Activated CD8-positive, alpha-beta memory T cell treated with anti-CD3 and anti-CD28 coated beads for 4 hours (primary cell): ENCODE measurements at places on chromosomes 2 and 18.

DNA sequence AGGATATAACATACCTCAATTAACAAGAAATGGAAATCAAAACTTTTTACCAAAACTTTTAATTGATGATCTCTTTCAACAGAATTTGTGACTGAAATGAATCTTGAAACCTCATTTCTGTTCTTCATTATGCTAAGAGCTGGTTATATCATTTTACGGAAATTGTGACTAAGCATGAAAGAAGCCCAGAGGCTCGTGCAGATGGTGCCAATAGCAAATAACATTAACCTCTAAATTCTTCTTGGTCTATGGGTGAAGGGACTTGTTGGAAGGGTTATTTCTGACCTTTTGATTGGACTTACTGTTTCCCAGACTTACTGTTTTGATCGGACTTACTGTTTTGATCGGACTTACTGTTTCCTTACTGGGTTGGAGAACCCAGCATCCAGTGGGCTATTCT is 435.6 kb downstream of the TDRD15 start:
- no peak for DNase-seq

- no peak for DNase-seq
Measured at GRCh38 chr2:64054161-64054915, 35.1 kb upstream of the VPS54 start.

DNA sequence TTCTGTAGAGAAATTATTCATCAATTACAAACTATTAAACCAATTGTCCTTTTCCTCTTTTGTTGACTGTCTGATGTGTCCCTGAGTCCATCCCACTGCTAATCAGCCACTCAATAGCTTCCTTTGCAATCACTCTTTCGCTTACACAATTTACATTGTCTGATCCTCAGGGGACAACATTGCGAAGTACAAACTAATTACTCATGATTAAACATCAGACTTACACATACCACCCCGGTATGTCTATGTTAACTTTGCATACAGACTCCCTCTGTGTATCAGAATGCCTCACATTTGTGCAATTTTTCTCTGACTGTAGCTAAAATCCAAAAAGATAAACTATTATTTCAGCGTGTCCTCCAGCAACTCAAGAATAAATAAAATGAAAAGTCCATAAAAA is 264.4 kb upstream of the REV1 start:
- no peak for DNase-seq

DNA sequence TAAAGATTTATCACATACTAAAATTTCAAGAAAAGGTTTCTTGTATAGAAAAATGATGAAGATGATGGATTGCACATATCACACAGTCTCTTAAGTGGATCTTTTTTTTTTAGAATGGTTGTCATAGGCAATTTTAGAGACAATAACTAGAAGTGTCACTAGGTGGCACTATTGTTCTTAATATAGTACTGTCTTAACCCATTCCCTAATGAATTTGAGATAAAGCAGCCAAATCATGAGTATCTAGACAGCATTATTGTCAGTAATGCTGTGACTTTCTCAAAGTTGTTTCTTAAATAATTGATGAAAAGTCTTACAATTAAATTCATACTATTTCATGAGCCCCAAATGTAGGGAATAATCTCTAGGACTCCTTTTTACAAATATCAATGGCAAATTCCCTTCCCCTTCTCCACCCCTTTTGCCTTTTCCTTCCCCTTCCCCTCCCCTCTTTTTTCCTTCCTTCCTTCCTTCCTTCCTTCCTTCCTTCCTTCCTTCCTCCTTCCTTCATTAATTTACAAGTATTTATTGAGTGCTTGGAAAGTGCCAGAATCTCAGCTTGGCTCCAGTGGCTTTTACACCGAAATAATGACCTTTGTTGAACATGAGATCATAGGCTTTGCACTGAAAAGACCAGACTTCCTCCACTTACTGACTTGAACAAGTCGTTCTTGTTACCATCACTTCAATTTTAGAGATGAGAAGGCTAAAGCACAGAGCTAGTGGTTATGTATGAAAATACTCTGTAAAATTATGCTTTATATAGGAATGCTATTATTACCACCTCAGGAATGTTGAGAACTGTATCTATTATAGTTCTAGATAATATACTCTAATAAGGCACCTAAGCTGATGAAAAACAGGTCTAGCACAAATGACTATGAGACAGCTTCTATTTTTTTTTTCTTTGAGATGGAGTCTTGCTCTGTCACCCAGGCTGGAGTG is 19.8 kb downstream of the MYL12B start:
- no peak for DNase-seq

DNA sequence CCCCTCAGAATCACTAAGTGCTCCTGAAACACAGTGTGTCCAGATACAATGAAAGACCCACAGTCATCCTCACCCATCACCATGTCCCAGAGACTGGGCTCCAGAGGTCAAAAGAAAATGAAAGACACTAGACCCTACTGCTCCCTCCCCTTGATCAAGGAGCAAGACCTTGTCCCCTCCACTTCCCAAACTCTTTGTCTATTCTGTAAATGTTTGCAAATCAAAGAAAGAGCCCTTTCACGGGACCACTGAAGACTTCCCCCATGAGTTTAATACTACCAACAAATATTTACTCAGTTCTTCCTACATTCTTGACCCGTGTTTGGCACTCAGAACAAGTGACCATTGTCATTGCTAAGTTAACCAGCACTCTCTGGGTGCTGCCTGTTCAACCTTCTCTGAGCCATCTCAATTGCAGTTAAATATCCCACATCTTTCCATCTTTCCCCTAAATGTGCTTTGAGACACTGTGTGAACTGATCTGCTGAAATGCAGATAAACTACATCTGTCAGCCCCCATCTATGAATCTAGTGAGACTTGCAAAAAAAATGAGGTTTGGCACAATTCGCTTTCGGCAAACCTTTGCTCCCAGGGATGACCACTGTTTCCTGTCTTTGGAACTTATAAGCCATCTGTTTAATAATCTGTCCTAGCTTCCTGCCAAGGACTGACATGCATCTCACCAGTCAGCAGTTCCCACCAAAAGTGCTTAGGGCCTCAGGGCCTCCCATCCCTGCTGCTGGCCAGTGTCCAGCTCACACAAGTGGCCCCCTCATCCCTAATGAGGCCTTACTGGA is 170.3 kb downstream of the GFPT1 start:
- no peak for DNase-seq

GRCh38 chr2:236782938-236783337 is 213.3 kb downstream of the ACKR3 start:
- no peak for DNase-seq

DNA sequence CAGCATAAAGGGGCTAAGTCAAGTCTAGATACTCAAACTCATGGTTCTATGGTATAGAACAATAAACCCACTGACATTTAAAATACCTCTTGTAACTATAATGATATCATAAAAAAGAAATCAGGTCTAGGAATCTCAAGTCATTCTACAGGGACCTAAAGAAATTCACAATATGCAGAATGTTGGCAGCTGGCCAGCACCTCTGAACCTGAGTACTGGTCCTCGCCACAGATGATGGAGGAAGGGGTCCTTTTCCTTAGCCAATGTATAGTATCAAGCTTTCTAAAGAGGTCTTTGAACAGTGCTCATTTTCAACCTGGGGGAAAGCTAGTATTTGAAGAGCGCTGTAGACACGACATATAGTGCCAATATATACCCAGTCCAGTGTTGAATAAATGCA is 108.4 kb upstream of the ITGB6 start:
- DNase-seq: no peak

DNA sequence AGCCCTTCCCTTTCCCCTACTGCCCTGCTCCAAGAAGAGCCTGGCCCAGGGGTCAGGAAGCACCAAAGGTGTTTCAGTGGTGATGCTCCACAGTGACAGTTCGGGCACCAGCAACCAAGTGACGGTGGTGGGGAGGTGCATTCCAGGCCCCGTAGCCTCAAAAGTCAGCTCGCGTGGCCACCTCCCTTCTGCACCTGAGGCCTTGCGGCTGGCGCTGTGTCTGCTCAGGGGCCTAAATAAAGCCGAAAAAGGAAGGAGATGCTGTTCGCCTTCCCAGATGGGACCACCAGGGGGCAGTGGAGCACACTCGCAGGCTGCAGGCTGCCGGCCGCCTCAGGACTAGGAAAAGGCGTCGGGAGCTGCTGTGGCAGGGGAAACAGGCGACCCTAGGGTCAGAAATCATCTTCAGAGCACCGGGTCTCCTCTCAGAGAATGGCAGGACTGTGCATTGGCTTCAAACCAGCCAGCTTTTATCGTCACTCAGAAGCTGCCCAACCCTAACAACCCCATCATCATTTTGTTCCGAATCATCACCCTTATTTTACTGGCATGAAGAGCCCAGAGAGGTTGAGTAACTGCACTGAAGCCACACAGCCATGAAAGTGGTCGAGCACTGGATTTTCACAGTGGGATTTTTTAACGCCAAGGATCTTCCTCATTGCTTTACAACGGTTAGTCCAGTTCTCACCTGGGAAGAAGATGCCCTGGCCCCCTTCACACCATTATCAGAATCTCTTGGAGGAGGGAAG is 213.0 kb upstream of the CELF4 start:
- DNase-seq: no peak

DNA sequence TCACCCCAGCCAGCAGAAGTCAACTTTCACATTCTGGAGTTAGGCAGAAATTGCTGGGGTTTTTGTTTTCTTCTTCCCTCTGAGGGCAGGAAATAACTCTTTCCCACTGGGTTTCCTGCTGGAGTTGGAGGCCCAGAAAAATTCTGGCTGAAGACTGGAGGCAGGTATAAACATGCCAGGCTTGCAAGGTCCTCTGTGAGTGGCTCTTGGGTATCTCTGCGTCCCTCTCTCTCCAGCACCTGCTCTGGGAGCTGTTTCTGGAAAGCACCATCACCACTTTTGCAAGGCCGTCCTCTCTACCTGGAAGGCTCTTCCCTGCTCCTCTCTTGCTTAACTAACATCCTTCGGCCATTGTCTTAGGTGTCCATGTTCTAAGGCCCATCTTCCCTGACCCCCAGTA is 91.0 kb downstream of the MCFD2 start:
- DNase-seq: no peak

DNA sequence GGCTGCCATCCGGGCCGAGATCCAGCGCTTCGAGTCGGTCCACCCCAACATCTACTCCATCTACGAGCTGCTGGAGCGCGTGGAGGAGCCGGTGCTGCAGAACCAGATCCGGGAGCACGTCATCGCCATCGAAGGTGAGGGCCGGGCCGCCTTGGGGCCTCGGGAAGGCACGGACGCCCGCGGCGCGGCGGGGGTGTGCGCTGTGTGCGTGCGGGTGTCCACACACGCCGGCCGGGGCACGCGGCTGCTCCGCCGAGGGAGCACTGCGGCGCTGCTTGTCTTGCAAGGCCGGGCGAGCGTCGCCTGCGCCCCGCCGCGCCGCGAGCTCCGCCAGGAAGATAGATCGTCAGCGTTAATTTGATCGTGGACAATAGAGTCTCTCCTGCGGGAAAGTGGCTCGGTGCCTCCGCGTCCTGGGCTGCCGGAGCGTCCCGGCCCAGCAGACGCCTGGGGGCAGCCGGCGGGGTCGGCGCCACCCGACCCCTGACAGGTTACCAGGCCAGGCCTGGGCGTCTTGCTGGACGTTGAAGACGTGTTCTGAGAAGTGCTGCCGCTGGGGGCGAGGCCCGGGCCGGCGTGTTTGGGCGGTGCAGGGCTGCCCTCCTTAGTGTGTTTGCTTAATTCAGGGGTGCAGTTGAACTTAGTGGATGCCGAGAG is 1.0 kb downstream of the AGAP1 start:
- no peak for DNase-seq

- DNase-seq: no peak
Measured at GRCh38 chr2:165469417-165469816, at the start of gene CSRNP3. Gene CSRNP3 (plus strand): TSS chr2:165469698. CDS start chr2:165595066, 125,368 bp downstream.

DNA sequence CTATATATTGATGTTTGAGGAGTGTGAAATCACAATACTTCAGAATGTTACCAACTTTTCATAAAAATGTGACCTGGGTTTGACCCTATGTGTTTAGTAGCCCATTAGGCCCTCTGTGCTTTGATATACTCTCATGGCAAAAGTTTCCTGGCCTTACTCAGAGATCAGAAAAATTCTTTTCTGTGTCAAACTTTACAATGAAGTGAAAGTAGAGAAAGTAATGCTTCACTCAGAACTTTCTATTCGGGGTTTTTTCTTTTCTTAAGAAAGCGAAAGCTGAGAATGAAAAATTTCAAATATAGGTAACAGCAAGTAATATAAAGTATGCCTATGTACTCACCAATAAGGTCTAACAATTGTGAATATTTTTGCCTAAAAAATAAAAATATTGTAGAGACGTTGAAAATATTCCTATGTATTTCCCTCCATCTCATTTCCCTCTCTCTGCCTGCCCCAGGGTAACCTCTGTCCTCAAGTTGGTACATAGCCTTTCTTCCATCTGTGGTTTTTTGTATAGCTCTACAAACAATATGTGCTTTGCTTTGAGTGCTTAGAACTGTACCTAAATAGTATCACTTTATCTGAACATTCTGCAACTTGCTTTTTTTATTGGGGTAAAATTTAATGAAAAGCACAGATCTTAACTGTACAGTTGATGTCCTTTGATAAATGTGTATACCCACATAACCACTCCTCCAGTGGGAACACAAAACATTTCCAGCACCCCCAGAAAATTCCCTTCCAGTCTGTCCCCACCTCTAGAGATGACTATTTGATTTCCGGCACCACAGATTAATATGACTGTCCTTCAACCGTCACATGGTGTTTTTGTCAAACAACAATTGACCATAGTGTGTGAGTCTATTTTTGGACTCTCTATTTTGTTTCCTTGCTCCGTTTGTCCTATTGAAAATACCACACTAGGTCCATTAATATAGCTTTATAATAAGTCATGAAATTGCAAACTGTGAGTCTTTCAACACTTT is 10.3 kb upstream of the ACKR3 start:
- DNase-seq: no peak

GRCh38 chr18:24731981-24732380 is 271.5 kb downstream of the HRH4 start:
- DNase-seq: no peak

- no peak for DNase-seq
Measured at GRCh38 chr2:179812501-179812900, 48.9 kb downstream of the ZNF385B start.

- no peak for DNase-seq
Measured at GRCh38 chr2:217162533-217162932, 302.7 kb upstream of the TNP1 start.

- no peak for DNase-seq
Measured at GRCh38 chr2:201733544-201733943, 35.1 kb upstream of the MPP4 start.

DNA sequence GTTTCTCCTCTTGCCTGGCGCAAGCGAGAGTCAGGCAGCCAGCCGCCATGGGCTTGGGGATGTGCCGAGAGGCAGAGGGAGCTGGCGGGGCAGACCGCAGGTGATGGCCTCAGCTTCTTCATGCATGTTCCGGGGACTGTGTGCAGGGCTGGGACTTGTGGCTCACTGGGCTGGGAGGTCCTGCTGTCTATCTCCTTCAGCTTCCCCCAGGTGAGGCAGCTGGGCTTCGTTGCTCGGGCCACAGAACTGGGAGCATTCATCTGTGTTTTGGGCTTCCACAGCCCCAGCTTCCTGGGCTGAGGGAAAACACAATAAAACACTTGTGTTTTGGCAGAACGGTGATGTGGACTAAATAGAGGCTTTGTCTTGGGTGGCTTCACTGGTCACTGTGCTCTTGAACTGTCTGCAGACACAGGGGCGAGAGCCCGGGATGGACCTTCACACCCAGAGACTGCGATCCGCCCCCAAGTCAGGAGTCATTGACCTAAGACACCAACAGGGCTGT is 93.5 kb downstream of the DYSF start:
- no peak for DNase-seq

GRCh38 chr2:71617266-71617665 is 163.9 kb downstream of the DYSF start:
- DNase-seq: no peak
